ENCODE measurements at places on chromosomes 7 and 10.

DNA sequence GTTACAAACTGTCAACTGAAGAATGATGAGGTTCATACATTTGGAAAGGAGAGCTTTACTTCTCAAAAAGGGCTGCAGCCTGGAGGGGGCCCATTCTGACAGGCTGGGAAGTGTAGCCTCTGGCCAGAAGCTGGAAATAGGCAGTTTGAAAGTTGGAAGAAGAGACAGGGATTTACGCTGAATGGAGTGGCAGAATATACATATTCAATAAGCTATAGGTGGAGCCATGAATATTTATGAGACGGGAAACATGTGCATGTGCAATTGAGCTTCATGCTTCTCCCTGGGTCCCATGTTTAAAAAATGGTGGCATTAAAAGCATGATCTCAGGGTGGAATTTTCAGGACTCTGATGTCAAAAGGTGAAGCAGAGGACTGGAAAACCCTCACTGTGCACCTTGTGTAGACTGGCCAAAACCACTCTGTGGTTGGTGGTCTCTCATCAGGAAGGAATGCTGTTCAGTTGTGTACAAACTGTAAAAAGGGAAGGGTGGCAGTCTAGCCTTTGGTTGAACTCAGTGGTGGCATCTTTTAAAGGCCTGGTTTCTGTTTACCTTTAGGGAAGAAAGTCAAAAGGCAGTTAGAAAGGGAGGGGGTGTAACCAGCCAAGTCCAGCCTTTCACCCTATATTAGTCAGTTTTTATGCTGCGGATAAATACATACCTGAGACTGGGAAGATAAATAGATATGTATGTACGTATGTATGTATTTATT, 7.2 kb upstream of the ACTR3B start:
- no peak for DNase-seq

- DNase-seq = no peak
Observed at GRCh38 chr10:119483001-119483400, 59.5 kb downstream of the RGS10 start.

- no peak for DNase-seq
Observed at GRCh38 chr10:99527526-99528493, 4.9 kb upstream of the NKX2-3 start.

DNA sequence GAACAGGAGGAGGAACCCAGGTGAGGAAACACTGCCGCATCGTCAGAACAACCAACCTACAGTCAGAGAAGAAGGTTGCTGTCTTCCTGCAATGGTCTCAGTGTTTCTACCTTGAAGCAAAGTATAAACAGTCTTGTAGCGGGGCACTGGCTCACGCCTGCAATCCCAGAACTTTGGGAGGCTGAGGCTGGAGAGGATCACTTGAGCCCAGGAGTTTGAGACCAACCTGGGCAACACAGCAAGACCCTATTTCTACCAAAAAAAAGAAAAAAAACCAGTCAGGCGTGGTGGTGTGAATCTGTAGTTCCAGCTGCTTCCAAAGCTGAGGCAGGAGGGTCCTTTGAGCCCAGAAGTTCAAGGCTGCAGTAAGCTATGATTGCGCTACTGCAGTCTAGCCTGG, 23.4 kb downstream of the SNX8 start:
- DNase-seq = no peak

DNA sequence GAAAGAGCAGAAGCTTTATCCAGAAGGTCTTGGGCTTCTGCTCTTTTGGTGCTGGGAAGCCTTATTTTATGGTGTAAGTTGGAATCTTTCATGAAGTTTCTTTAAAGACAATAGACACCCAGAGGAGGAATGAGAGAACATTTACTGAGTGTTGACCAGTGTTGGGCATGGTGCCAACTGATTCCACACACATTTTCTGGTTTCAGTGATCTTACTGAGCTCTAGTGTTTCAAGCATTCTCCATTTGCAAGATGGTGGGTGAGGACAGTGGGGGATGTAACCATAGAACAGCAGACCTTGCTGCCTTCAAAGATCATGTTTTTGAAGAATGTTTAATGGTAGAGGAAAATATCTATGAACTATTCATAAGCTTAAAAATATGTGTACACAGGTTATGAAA, 114.6 kb downstream of the LRMDA start:
- DNase-seq = no peak

DNA sequence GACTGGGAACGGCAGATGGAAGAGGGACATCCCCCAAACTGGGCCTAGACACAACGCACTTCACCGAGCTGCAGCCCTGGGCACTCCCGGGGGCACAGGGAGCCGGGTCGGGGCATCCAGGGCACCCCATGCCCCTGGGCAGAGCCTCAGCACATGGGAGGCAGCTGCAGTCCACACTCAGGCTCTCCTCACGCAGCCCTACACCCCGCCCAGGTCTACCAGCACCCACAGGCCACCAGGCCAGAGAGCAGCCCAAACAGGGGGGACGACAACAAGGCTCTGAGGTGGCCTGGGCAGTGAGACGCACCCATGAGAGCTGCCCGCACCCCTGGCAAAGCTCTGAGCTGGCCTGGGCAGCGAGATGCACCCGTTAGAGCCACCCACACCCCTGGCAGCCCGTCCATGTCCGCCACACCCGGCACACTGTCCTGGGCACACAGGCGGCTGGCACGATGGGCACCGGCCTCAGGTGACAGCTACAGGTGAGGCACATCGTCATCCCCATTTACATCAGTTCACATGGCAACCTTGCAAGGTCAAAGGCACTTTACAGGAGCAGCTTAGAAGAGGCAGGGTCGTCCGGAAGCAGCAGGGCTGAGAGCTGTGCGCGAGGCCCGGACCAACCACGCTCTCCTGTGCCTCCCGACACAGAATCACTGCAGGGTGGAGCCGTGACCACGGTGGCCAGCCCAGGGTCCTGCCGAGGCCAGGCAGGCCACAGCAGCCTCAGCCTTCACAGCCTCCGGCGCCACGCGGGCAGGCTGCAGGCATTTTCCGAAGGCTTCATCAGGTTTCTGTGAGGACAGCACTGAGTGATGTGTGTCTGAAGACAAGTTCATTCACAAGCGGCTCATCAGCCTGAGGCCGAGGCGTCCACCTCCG, 228.6 kb downstream of the MAD1L1 start:
- DNase-seq = no peak

- DNase-seq = peak; percentile 18
Observed at GRCh38 chr7:137626469-137627067, 220.2 kb downstream of the DGKI start.
